ENCODE measurements at places on chromosomes 4 and X.

- DNase-seq = no peak
Observed at GRCh38 chrX:140804292-140804691, 94.7 kb downstream of the LINC00632 start.

- DNase-seq = no peak
Observed at GRCh38 chrX:132728296-132728695, 230.1 kb downstream of the HS6ST2 start.

- DNase-seq = no peak
Observed at GRCh38 chr4:75629239-75629638, 1.1 kb downstream of the CDKL2 start.

- no peak for DNase-seq
Observed at GRCh38 chr4:174107746-174108354, 175.6 kb downstream of the FBXO8 start.
